HS-27A (cell line): ENCODE measurements at places on chromosomes 1 and 21.

DNA sequence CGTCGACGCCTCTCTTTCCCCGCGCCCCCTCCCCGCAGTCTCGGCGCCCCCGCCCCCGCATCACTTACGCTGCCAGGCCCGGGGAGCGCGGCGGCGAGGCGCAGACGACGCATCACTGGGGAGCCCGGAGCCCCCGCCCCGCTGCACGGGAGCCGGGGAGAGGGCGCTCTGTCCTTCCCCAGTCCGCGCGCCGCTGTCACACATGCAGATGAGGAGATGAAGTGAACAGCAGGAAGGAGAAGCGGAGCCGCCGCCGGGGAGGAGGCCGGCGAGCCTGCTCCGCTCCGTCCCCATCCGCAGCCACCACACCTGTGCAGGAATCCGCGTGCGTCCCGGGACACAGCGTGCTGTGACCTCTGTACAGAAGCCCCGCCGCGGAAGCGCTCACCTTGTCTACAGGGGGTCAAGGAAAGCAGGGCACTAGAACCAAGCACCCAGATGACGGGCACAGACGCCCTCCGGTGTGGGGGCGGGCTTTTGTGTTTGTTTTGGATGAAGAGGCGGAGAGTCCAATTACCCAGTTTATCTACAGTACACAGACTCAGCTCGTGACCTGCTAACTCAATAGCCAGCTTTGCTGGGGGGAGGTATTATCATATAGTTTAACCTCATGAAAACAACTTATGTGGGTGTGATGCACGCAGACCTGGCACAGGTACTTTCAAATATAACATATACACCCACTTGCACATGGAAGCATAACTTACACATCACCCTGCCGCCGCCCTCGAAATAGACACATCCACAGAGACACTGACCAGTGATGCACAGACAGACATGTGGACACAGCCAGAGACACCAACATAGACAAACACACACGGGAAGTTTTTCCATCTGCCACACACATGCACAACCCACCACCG, 12.4 kb downstream of the KLHDC8A start:
- DNase-seq: no peak

DNA sequence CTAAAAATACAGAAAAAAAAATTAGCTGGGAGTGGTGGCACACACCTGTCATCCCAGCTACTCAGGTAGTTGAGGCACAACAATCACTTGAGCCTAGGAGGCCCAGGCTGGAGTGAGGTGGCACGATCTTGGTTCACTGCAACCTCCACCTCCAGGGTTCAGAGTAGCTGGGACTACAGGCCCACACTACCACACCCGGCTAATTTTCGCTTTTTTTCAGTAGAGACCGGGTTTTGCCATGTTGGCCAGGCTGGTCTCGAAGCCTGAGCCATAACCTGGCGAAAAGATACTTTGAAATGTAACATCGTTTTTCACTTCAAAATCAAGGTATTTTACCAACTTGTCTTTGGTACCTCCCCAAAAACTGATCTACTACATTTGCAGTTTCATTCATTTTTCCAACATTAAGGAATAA, 6.1 kb downstream of the GAS5 start:
- DNase-seq: no peak

DNA sequence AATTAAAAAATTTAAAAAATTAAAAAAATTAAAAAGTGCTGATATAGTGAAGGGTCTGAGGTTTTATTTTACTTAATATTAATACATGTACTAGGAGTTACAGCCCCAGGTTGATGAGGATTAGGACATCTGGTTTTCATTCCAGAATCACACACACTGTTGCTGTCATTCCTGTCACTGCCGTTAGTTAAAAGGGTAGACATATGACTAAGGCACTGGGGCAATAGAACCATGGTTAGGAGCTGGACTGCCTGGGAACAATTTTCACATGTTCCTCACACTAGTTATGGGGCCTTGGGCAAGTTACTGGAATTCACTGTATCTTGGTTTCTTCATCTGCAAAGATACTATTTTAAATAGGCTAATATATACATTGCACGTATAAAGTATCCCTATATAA, 191.8 kb upstream of the DPYD start:
- no peak for DNase-seq

- DNase-seq: no peak
Observed at GRCh38 chr1:229203030-229203751, 67.7 kb upstream of the RAB4A start.

- DNase-seq: no peak
Observed at GRCh38 chr1:5513179-5513578, 479.0 kb downstream of the NPHP4 start.

- peak; percentile 85 for DNase-seq
Observed at GRCh38 chr1:58629031-58629462, 52.0 kb upstream of the TACSTD2 start.

DNA sequence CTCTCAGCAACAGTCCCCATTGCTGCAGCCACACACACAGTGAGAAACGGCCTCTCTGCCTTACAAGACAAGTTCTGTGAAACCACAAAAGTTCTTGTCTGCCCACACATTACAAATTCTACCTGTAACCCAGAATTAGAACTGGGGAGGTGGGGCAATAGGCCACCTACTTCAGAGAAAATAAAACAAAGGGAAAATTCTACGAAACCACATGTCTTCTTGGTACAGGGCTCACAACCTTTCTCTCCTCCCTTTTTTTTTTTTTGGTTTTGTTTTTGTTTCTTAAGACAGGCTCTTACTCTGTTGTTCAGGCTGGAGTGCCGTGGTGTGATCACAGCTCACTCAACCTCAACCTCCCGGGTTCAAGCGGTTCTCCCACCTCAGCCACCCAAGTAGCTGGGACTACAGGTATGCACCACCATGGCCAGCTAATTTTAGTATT, 30.2 kb downstream of the LPAR3 start:
- DNase-seq: no peak

DNA sequence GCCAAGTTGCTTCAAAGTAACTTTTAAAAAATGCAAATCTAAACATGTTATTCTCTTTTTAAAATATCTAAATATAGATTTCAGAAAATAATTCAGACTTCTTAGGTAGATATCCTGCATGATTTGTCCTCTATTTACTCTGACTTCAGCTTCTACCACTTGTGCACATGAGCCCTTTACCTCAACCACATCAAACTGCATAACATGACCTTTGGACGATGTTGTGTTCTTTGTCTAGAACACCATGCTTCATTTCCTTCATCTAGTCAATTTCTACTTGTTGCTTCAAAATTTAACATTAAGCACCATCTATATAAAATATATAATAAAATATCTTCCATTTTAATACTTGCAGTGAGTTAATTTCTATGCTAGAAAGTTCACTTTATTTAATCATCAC, 96.9 kb downstream of the PLPP3 start:
- DNase-seq: no peak

GRCh38 chr1:7089497-7089896, 304.2 kb downstream of the CAMTA1 start:
- DNase-seq: no peak

GRCh38 chr1:2314273-2314802, 77.0 kb downstream of the MORN1 start:
- no peak for DNase-seq

DNA sequence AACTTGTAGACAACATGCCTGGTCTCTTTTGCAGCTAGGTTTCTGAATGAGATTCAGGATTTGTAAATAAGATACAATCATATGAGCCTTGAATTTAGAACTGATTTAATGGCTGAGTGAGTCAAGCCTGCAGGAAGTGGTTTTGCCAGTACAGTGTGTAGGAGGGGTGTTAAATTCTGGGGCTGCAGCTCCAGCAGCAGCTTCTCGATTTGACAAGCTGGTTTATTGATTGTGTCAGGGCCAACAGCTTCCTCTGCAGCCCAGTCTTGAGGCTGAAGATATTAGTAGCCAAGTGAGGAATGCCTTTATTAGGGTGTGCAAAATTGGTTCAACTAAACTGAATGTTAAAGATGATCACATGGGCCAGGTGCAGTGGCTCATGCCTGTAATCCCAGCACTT, 11.5 kb upstream of the PLA2G5 start:
- DNase-seq: no peak

- DNase-seq: no peak
Observed at GRCh38 chr1:43660355-43660754, 10.4 kb downstream of the KDM4A start.
